Neuronal stem cell (in vitro differentiated cells): ENCODE measurements at places on chromosomes 5 and 9.

DNA sequence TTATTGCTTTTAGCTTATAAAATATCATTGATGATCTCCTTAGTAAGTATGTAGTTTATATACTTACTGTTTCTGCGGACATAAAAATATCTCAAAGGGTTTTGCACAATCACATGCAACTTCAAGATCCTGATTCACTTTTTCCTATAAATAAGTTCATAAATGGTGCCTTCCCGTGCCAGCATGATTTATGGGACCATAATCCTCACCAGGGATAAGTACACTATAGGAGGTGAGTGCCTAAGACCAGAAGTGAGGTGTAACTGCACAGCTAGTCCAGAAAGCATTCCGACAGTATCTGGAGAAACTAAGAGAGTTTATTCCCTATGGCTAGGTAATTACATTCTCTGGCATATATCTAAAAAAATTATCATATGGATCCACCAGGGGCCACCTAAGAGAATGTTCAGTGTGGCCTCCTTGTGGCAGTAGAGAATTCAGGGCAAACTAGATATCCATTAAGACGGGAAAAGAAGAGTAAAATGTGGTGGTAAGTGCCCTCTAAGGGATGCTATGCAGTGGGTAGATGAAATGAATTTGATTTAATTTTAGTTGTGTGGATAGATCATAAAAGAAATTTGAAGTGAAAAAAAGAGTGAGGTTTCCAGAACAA is 402.5 kb upstream of the SLC24A2 start:
- no peak for DNase-seq

DNA sequence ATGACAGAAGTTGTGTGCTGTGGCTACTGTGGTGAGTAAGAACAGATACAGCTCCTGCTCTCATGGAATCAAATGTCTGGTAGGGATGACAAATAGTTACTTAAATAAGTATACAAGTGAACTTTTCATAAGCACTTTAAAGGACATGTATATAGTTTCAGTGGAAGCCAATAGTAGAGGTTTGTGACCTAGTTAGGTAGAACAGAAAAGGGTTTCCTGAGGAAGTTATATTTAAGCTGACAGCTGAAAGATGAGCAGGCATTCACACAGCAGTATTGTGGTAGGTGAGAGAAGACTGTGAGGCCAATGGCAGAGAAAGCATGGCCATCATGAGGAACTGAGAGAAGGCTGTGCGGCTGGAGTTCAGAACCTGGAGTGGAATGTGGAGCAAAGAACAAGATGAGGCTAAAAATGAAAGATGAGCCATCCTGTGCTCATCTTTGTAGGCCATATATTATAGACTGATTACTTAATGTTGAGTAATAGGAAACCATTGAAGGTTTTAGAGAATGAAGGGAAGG is 15.4 kb downstream of the FAM174A start:
- no peak for DNase-seq

DNA sequence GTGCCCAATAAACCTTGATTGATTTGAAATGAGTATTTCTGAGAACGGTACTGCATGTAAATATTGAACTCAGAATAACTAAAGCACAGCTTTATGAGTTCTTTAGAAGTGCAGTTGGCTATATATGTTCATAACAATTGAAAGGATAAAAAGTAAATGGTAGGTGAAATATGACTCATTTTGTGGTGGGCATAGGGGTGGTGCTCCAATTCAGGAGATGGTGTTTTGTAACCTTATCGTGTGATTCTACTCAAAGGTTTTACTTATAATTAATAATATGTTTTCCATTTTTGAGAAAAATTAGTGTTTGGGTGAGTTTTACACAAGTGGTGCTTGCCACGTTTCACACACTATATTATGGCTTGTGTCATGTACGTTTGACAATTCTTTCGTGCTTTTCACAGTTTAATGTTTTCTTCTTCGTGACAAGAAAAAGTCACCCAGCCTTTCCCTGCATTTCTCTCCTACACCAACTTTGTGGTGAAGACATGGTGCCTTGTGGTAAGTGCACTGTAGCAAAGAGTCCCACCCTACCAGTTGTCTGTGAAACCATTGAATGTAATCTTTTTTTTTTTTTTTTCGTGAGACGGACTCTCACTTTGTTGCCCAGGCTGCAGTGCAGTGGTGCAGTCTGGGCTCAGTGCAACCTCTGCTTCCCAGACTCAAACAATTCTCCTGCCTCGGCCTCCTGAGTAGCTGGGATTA is 492.5 kb upstream of the SGCD start:
- DNase-seq, result no peak

DNA sequence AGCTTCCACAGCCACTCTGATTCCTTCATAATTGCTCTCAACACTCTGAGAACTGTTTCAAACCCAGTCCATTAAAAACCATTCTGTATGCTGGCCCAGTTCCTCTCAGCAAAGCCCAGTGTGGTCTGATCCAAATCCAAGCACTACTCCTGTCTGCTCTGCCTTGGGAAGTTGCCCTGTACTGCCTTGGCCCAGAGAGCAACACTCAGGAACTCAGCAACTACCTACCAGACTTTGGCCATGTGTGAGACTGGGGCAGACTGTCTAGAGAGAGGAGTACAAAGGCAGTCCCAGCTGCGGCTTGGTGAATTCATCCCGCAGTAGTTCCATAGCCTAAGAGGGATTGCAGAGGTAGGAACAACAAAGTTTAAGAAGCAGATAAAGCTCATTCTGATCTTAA is 214.4 kb downstream of the MCTP1 start:
- no peak for DNase-seq

DNA sequence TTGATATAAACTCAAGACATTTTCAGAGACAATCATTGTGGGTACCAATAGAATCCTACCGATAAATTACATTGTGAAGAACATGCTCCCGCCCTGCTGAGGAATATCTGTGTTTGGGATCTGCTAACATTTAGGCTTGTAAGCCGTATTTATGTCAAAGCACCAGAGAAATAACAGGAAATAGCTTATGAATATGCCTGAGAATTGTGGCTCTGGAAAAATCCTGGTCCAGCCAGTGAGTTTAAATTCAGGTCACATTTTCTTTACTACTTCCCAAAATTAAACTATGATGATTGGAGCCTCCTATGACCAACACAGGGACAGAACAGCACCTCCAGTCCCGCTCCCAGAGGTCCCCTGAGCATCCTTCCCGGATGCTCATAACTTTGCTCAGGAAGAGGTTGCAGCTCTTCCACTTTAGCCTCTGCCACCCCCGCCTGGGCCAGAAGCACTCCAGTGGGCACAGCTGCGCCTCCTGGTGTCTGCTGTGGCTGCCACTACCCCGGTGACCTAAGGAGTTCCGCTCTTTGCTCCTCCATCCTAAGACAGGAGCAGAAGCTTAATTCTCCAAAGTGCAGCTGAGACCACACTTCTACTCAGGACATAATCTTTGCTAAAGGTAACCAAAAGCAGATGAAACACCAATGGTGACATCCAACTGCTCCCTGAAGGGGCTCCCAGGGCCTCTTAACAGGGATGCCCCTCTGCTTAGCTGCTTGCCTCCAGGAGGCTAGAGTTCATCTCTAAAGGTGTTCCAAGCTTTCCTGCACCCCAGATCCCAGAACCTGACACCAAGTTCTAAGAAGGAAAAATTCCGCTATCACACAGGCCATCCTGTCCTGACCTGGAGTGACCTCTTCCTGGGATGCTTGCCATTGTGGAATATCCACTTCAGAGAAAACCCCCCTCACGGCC is 58.8 kb downstream of the SLC1A1 start:
- peak; percentile 5 for DNase-seq

- DNase-seq, result peak; percentile 48
These were observed 47.9 kb downstream of the COL5A1 start for GRCh38 chr9:134689321-134690181.

GRCh38 chr5:9265441-9266287 is 280.2 kb downstream of the SEMA5A start:
- no peak for DNase-seq
